ENCODE measurements at places on chromosomes 6 and 20.
A peak's percentile ranks its signal among the peaks of the same experiment; 100 is the strongest.

DNA sequence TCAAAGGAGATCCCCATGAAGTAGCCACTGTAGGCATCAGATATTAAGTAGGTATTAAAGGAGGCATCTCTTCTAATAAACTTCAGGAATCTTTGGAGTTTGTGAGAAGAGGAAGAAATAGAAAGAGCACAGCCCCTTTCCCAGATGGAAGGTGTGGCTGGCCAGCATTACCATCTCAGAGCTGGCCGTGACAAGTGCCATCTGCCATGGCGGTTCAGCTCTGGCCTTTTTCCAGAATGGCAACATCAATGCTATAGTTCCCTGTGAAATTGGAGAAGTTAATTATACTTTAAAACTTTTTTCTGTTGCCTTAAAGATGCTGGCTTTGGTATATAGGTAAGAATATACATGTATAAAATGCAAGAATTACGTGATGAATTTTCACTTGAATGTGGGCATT, 51.9 kb upstream of the MCUR1 start:
- DNase-seq, result no peak

- no peak for DNase-seq
Observed at GRCh38 chr6:112906726-112907125, 559.6 kb downstream of the RFPL4B start.

- DNase-seq, result peak; percentile 70
Observed at GRCh38 chr20:3716195-3716834, 3.9 kb upstream of the SIGLEC1 start.

DNA sequence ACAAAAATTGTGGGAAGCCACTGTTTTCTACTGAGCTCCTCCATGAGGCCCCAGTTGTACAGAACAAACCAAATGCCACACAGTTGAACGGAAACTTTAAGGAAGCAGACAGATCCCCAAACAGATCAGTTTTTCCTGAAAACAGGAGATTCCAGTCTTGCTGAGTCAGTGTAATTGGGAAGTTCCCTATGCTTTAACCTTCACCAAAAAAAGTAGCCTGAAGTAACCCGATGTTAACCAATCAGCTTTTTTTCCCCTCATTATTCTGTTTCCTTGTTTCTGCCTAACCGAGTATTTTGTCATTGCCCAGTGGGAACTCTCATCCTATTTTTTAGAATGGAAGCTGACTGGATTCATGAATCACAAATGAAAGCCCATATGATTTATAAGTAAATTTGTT, 36.7 kb downstream of the MARCKS start:
- DNase-seq, result no peak

DNA sequence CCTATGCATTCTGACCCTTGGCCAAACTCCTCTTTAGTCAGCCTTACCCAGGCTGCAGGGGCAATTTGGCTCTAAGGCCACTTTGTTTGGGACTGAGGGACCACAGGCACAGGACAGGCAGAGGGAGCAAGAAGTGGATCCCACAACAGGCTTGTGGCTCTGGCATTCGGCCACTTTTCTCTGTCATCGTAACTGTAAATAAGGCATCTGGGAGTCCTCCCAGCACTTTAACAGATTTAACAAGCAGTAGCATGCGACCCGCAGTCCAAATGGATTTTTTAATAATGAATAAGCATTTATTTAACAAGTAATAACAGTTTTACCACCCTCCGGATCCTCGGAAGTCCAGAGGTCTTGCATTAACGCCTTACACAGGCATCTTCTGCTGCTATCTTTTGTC, 16.1 kb upstream of the CDH22 start:
- DNase-seq, result no peak

- DNase-seq, result no peak
Observed at GRCh38 chr6:14965424-14966075, 280.3 kb upstream of the JARID2 start.

DNA sequence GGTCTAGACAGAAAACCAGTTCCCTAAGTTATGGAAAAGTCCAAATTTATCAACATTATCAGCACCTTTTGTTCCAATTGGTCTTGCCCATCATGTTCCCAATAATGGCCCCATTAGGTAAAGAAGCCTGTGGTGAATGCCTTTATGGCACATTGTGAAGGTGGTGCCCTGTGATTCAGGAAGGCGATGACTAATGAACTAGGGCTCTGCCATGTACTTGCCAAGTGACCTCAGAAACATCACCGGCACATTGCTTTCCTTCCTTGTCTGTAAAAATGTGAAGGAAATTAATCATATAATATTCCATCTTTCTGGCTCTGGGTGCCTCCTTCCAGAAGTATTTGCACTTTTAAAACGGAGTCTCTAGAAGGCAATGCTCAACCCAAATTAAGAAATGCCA, 132.3 kb downstream of the UNC5CL start:
- no peak for DNase-seq

- DNase-seq, result no peak
Observed at GRCh38 chr6:151690303-151690702, 117.2 kb upstream of the ESR1 start.

DNA sequence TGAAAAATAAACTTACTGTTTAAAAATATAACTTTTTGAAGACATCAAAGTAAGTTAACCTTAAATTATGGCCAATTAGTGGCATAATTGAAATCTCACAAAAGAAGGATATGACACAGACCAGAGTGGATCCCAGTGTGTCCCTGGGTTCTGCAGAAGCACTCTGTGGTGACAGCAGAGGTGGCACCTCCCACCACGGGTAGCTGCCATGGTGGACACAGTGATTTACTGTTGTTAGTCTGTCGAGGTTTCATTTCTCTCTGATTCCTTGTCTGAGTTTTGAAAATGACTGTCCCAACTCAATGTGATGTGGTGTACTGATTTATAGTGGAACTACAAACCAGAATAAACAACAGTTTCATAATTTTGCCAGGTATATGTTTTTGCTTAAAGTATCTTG, 76.5 kb downstream of the TULP4 start:
- DNase-seq, result no peak

DNA sequence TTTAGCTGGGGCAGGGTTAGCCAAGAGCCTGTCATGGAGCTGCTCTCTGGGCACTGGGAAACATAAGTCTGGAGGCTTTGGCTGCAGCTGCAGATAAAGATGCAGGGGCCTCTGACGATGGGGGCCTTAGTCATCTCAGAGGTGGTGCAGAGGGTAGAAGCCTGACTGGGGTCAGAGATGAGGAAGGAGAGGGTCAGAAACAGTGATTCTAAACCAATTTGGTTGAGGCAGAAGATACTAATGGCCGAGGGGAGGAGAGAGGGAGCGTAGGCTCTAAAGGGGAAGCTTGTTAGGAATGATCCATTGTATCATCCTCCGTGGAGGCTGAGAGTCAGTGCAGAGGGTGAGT, 33.8 kb downstream of the PLEKHG1 start:
- no peak for DNase-seq

GRCh38 chr6:2876210-2877056, 26.7 kb downstream of the SERPINB9 start:
- peak; percentile 67 for DNase-seq

GRCh38 chr20:13442986-13443385, 195.7 kb downstream of the TASP1 start:
- DNase-seq, result no peak

DNA sequence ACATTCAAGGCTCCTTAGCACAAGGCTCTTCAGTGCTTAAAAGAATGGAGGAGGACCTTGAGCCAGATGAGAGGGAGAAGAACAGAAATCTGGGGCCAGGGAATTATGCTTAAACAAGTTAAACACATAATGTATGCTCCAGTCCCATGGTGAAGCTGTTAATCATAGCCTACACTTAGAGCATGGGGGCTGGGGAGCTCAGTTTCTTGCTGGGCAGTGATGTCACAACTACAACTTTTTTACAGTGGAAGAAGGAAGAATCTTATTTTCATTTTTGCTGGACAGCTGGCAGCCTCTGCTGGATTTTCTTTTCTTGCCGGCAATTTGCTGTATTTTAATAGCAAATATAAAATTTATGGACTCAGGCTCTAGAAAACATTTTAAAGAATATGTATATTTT, 432.5 kb downstream of the CD109 start:
- no peak for DNase-seq

- DNase-seq, result no peak
Observed at GRCh38 chr6:164150232-164150631, 735.7 kb downstream of the QKI start.

DNA sequence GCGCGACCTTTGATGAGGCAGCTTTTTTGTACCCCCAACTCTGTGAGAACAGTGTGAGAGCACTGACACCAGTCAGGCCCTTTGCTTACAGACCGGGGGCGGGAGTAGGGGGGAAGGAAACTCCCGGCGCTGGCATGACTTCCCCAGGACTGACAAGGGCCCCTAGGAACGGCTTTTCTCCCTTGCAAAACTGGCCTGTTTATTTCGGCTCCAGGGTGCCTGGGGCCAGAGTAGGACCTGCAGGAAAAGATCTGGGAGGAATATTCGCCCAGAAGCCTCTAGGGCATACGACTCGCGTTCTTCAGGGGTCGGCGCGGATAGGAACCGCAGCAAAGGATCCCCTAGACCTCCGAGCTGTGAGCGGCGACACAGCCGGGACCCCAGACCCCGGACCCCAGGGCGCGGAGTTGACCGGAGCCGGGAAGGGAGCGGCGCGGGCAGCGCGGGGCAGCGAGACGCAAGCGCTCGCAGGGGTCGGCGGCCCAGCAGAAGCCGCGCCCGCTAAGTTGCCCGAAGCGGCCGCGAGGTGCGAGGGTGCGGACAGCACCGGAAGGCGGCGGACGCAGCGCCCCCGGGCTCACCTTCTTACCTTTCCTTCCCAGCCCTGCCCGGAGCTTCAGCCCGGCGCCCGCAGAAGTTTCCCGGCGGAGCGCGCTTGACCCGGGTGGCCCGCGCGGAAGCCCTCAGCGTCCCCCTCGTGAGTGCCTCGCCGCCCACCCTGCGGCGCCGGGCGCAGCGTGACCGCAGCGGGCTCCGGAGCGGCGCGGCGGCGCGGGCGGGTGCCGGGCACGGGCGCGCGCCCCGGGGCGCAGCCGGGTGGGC, at the start of gene POPDC3:
Gene POPDC3 (minus strand): TSS at position 771 of the 822 bp plus-strand sequence. CDS start 18,105 bp downstream, outside the sequence.
- DNase-seq, result no peak

DNA sequence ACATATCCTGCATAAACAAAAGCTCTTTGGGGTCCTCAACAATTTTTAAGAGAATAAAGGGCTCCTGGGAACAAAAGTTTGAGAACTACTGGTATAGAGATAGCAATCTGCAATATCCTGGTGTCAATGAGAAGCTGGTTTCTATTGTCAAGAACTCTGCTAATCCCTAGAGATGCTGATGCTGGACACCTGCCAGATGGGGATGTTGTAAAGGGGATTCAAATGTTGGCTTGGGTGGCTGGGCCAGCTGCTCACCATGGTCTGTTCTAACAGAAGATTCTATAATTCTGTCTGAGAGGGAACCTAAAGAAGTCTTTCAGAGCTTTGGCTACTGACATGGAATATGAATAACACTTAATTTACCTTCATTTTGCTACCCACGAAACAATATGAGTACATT, 137.8 kb downstream of the BTBD9 start:
- no peak for DNase-seq

GRCh38 chr6:150418827-150419594, 50.2 kb downstream of the IYD start:
- peak; percentile 61 for DNase-seq

DNA sequence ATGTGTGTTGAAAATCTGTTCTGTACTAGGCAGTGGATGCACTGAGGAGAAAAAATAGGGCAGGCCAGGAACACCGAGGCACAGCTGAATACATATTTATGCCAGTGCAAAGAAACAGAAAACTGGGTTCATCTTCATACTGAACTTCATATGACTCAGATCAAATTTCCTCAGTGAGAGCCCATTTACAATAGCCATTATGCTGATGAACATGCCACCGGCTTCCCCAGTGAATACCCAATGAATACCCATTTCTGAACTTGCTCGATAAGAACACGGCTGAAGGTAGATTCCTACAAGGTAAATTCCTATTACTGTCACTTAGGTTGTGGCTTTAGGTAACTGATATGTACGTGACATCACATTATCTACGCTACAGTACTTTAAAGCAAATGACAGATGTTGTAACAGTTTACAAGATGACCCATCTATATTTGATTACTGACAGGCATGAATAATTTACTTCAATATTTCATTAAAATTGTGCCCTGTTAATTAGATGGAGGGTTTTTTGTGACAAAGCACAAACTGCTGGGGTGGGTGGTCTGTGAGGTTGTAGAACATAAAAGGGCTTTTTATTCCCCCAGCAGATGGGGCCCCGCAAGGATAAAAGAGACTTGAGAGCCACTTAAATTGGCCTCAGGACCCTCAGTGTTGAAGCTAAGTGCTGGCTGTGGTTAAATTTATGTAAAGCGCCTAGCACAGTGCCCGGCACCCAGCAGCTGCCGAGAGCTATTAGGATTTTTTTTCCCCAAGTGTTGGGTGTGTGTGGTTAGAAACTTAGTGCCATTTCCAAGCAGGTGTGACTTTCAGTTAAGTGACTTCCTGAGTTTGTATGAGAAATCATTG, 264.5 kb downstream of the CD83 start:
- no peak for DNase-seq

- DNase-seq, result no peak
Observed at GRCh38 chr6:167292301-167293087, 1.4 kb downstream of the UNC93A start.

All from 8988T (cell line).